ENCODE measurements at places on chromosomes 5 and 9.
A peak's percentile ranks its signal among the peaks of the same experiment; 100 is the strongest.

GRCh38 chr9:136013524-136014034 lies 52.4 kb upstream of the UBAC1 start:
- DNase-seq, result no peak

- no peak for DNase-seq
These were observed 16.4 kb upstream of the SMIM15 start for GRCh38 chr5:61178702-61179101.

DNA sequence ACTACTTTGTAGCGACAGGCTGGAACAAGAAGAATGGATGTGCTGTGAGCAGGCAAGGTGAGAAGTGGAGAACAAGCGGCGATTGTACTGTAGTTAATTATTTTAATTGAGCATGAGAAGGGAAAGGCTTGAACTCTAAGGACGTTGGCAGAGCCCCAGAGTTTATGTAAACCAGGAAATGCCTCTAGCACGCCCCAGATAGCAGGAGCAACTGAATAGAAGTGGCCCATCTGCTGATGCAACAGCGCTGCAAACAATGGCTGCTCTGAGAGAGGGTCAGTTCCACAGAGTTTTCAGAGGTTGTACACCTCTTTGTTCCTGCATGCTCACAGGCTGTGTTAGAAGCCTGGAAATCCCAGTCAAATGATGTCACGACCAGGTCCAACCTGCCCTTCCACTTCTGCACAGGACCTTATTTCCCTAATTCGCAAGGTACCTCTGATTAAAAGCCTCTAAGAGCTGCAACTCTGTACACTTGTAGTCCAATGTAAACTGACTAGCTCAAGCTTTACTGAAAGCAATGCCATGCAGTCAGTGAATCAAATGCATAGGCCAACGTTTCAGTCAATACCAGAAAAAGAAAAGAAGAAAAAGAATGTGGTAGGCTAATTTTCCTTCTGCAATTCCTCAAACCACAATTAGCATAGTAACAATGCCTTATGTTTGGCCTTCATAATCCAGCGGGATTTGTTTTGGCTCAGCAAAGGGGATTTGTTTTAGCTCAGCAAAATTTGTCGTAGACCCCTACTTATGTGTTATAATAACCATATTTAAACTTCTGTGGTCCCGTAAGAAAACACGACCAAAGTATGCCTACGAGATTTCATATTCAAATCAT lies 119.6 kb upstream of the RETREG1 start:
- DNase-seq, result peak; percentile 37

DNA sequence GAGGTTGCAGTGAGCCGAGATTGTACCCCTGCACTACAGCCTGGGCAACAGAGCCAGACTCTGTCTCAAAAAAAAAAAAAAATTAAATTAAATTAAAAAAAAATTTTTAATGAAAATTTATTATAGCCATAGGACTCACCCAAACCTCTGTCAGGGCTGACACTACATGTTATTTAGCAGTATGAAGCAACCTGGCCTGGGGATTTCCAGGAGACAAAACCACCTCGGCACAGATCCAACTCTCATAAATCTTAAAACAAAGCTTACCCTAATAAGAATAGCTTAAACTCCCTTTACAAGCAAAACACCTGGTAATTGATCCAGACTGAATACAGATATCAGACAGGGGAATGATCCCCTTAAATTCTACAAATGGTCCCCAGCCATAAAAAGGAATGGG lies 38.4 kb downstream of the PPP1R2B start:
- no peak for DNase-seq

DNA sequence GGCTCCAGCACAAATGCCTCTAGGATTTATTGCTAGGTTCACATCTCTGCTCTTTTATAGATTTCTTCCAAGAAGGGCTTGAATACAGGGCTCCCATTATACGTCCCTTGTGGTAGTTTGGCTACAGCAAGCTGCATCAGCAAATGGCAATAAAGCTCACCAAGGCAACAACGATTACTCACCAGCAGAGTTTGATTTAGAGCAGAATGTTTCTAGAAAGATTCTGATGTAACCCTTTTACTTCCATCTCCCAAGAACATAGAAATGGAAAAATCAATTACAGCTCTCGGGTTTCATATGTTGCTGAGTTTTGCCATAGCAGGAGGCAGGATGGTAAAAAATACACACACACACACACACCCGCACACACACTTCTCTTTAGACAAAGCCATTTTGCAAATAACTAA lies 124.2 kb upstream of the TNPO1 start:
- DNase-seq, result no peak

DNA sequence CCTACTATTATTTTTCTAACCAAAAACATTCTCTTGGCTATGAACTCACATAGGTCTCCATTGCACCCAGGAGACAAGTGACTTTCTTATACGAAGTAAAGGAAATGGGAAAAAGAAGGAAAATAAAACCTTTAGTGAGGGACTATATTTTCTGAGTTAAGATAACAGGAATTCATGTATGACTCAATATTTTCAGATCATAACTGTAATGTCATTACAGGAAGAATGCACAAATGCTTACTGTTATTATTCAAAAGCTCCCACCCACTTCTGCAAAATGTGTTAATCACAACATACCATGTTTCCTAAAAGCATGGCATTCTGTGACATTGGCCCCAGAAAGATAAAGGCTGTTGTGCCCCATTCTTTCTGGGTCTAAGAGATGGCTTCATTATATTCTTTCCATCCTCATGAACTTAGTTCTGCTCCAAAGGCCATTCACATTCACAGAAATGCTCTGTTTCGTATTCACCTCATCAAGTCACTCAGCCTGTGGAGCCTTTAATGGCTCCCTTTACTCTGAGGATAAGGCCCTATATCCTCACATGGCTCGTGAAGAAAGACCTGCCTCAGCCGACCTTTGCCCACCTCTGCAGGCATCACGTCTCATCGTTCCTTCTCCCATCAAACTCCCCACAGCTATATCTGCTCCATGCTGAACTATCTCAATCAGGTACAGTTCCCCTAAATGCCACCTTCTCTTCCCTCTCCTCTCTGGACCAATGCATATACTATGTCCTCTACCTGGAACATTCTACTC lies 77.0 kb downstream of the ABCA1 start:
- no peak for DNase-seq

DNA sequence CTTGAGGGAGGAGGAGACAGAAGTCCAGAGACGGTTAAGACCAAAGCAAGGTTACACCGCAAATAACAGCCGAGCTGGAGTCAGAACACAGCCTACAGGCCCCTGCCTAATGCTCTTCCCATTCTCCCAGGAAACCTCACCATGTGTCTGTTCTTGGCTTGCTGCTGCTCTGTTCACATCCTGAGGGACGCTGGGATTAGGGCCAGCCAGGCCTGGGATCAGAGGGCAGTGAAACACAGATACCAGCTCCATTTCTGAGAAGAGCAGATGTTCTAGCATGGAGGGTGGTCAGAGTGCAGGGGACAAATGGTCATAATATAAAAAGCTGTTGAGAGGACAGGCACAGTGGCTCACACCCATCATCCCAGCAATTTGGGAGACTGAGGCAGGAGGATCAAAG lies 124.8 kb upstream of the LARP1 start:
- no peak for DNase-seq

GRCh38 chr5:96741891-96742309 lies 65.8 kb downstream of the ERAP1 start:
- DNase-seq, result no peak

DNA sequence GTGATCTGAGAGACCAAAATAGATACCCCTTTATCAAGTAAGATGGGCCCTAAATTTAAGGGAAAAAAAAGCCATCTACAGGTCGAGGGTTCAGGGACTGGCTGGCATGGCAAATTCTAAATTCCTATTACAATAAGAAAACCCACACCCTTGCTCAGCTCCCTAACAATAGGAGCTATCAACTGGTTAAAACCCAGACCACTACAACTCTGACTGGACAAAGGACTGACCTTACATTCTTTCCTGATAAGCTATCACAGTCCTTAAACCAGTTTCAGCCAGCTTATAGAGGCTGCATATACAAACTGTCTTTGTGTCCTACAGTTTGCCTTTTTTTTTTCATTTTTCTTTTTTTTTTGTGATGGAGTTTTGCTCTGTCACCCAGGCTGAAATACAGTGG lies 803.6 kb downstream of the NR2F1-AS1 start:
- DNase-seq, result no peak

DNA sequence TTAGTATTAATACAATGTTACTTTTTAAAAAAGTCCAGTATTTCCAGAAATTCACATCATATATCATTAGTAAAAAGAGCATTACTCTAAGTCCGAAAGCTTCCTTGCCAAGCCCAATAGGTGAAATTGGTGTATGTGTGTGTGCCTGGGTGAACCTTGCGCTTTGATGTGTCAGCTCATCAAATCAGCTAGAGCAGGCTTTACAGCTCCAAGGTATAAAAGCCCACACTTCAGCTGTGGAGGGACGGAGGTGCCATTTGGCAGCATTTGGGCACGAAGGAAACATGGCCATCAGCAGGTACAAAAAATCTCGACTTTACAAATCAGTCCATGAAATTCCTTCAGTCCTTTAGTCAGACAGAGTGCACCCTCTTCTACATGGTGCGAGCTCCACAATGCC lies 76.5 kb upstream of the IL7R start:
- DNase-seq, result no peak

- peak; percentile 89 for DNase-seq
These were observed 3.0 kb upstream of the ERGIC1 start for GRCh38 chr5:172830876-172831662.

- no peak for DNase-seq
These were observed 25.4 kb upstream of the RNF20 start for GRCh38 chr9:101508211-101508610.

- DNase-seq, result no peak
These were observed 483 bp downstream of the G3BP1 start for GRCh38 chr5:151772029-151772845.

DNA sequence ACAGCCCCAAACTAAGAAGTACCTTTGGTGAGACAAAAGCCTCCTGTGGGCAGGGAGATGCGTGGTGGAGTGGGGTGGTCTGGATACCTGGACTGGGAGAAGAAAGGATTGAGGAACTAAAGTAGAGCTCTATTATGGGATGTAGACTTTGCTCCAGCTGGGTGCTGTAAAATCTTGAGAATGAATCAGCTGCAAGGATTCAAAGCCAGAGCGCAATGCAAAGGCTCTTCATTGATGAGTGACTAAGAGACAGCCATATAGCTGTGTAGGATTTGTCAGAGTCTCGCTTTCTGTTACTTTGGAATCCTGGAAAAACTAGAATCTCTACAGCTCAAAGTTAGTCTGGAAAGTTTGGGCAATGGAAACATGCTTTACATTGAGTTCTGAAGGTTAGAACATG lies 159.9 kb downstream of the TAF11L14 start:
- DNase-seq, result no peak

GRCh38 chr5:7445068-7445467 lies 49.1 kb downstream of the ADCY2 start:
- DNase-seq, result no peak

DNA sequence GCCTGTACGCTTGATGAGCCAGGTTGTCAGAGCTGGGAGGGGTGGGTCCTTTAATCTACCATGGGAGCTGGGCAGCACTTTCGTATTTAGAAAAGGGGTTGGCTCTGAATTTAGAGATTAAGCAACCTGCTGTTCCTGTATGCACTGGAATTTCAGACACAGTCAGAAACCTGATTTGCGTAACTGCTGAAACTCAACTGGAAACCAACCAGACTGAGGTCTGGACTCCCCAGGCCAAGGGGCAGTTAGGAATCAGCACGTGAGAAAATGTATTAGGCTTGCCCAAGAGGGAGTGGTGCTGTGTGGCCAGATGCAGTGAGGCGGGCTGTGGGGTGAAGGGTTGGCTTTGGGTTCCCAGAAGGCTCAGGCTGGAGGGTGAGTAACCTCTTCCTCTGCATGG lies 235.0 kb downstream of the GOLPH3 start:
- no peak for DNase-seq

- no peak for DNase-seq
These were observed 58.3 kb downstream of the FAM81B start for GRCh38 chr5:95449460-95449859.

- peak; percentile 64 for DNase-seq
These were observed 64.5 kb downstream of the TMEM161B start for GRCh38 chr5:88203981-88204750.

GRCh38 chr9:114827641-114828302 lies 21.9 kb upstream of the TNFSF15 start:
- DNase-seq, result no peak

- peak; percentile 9 for DNase-seq
These were observed 562.6 kb downstream of the ANXA1 start for GRCh38 chr9:73714294-73714693.

- DNase-seq, result no peak
These were observed 34.9 kb downstream of the SEMA4D start for GRCh38 chr9:89462817-89463683.

GRCh38 chr9:79325501-79325900 lies 246.3 kb upstream of the TLE4 start:
- peak; percentile 15 for DNase-seq

GRCh38 chr5:10576790-10577189 lies 12.9 kb downstream of the ANKRD33B start:
- DNase-seq, result no peak

DNA sequence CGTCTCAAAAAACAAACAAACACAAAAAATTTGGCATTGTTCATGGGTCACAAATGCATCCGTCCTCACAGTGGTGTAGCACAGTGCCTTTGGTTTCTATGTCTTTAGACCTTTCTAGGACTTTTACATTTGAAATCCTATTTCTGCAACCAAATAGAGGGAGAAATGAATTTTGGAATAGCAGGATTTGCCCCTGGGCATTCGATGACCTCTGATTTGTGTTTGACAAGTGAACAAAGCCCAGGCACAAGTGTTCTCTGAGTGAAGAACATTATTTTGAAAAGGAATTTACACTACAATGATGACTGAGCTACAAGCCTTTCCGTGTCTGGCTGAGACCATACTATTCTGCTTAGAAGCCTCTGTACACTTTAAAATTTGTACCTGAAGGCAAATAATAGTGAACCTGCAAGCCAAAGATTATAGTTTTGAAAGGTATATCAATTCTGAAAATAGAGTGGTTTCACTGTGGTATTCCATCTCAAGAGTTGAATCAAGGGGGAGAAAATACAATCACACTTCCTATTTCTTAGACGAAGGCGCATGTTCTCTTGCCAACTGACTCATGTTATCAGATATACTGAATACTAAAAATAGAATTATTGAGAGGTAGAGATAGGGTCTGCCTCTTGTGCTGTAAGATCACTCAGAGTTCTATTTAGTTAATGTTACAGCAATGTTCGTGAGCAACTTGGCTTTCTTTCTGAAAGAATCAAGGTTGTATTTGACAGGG lies 297.6 kb downstream of the KDM4C start:
- DNase-seq, result no peak

GRCh38 chr5:166772770-166773169 lies 1518.7 kb upstream of the WWC1 start:
- DNase-seq, result peak; percentile 43

DNA sequence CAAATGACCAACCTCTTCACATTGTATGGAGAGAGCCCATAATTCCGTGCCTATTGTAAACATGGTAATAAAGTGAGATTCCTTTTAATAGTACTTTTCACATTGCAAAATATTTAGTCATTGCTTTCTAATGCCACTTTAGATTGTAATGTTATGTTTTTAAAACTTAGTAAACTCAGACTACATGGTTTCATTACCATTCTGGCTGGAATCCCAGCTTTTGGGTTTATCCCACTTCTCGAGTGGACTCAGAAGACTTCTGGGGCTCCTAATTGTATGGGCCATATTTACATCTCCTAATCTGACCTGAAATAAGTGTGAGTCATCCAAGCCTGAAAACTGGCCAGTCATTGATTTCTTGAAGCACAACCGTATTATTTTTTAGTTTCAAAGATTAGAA lies 217.6 kb downstream of the CAAP1 start:
- no peak for DNase-seq
